ENCODE measurements at places on chromosomes 16 and 17. TPM values are rescaled to one million over a fixed set of nuclear protein-coding genes. Genes with fewer than 3 reads are reported as not detected.

Gene AATK
- total RNA-seq: 0.25 TPM

Gene CTF1
- 0.22 TPM for total RNA-seq

Gene CDH8
- total RNA-seq: not detected

- H3K27me3 ChIP-seq: no peaks in the 10 kb centered on the region
- no peak overlapping the region for H3K27ac ChIP-seq
- peaks cover 7% of the 10 kb centered on the region for H3K36me3 ChIP-seq
- H3K4me3 ChIP-seq: no peak overlapping the region
Observed at GRCh38 chr16:85633438-85633743, 20.3 kb downstream of the GSE1 start.

DNA sequence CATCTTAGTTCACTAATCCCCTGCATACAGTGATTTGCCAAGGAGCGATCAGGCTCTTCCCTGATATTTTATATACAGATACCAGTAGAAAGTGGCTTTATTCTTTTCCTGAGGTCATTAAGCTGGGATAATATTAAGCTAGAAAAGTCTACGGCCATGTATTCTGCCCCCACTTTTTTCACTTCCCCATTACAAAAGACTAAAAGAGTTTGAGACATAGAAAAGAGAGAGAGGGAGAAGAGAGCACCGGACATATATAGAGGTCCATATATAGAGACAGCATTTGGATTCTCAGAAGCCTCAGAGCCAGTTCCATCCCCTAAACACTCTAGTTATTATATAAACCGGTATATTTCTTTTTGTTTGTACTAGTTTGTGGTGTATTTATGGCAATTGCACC, 166.5 kb upstream of the ANKFN1 start:
- no peak overlapping the region for H3K4me3 ChIP-seq
- no peak for DNase-seq
- H3K27ac ChIP-seq: no peak overlapping the region
- no peaks in the 10 kb centered on the region for H3K27me3 ChIP-seq
- H3K4me1 ChIP-seq: no peaks in the 10 kb centered on the region
- no peaks in the 10 kb centered on the region for H3K36me3 ChIP-seq
